ENCODE measurements at places on chromosomes 5 and 9. TPM values are rescaled to one million over a fixed set of nuclear protein-coding genes. Genes with fewer than 3 reads are reported as not detected.

Gene WNK2
- 34.3 TPM for total RNA-seq

Gene ABO
- total RNA-seq, result 0.11 TPM

Gene SETX
- 43.8 TPM for total RNA-seq

Gene FIBCD1
- total RNA-seq, result 0.23 TPM

Gene PLGRKT
- total RNA-seq, result 24.6 TPM

Gene TMEFF1
- total RNA-seq, result 43.1 TPM

Gene LPAR1
- 11.3 TPM for total RNA-seq

Gene SNCAIP
- total RNA-seq, result 10.2 TPM

Gene TGFBI
- 4.6 TPM for total RNA-seq

Gene SPINK13
- not detected for total RNA-seq

Gene ACOT12
- not detected for total RNA-seq

Gene STXBP1
- total RNA-seq, result 56.1 TPM

Gene CTNND2
- 39.4 TPM for total RNA-seq

Gene SLC36A2
- not detected for total RNA-seq

Gene SGCD
- 0.33 TPM for total RNA-seq

Gene NIM1K
- 0.23 TPM for total RNA-seq

Gene CCDC171
- 7.2 TPM for total RNA-seq

Gene SPATA31E1
- total RNA-seq, result 0.21 TPM

Gene ADAM19
- 11.3 TPM for total RNA-seq

Gene ANKRD20A1
- total RNA-seq, result 1.6 TPM

Gene BTNL8
- total RNA-seq, result not detected

Gene PCDHB9
- total RNA-seq, result 5.5 TPM

Gene SPRY4
- 42.1 TPM for total RNA-seq

Gene IFNB1
- not detected for total RNA-seq

Gene GIN1
- total RNA-seq, result 9.8 TPM

Gene PDLIM4
- 37.4 TPM for total RNA-seq

Gene CCNJL
- total RNA-seq, result 29.7 TPM

Gene HAPLN1
- total RNA-seq, result 1.4 TPM

Gene TAF11L10
- total RNA-seq, result not detected

Gene NTRK2
- total RNA-seq, result 20.1 TPM

Gene FANCC
- 24.5 TPM for total RNA-seq

Gene ANKRD34B
- total RNA-seq, result 0.05 TPM

Gene TOR4A
- 0.86 TPM for total RNA-seq

Gene LCN15
- total RNA-seq, result not detected

Gene GABRA6
- total RNA-seq, result not detected

Gene IRX1
- 24.8 TPM for total RNA-seq

Gene WDR36
- total RNA-seq, result 31.0 TPM

Gene NR2F1-AS1
- 53.1 TPM for total RNA-seq

Gene NR2F1
- total RNA-seq, result 411 TPM

Gene CDH12
- total RNA-seq, result not detected

Gene PCDHAC2
- total RNA-seq, result 1.8 TPM

Gene FRRS1L
- total RNA-seq, result 3.4 TPM

Gene SDHA
- total RNA-seq, result 108 TPM

Gene GLE1
- total RNA-seq, result 25.8 TPM

Gene CAMK2A
- total RNA-seq, result 0.59 TPM

Gene SLC28A3
- total RNA-seq, result not detected

Gene MATR3
- total RNA-seq, result 329 TPM

Gene STK10
- 32.3 TPM for total RNA-seq

Gene HTR4
- not detected for total RNA-seq

Gene SMIM33
- not detected for total RNA-seq

Gene CYLC2
- total RNA-seq, result not detected

Gene SV2C
- total RNA-seq, result 0.66 TPM
